ENCODE measurements at places on chromosomes 6 and 20. TPM values are rescaled to one million over a fixed set of nuclear protein-coding genes. Genes with fewer than 3 reads are reported as not detected.

EPHA7 gene
- total RNA-seq: 1.5 TPM

- no peak for DNase-seq
These were observed 444.3 kb upstream of the NRSN1 start for GRCh38 chr6:23681743-23682142.

DNA sequence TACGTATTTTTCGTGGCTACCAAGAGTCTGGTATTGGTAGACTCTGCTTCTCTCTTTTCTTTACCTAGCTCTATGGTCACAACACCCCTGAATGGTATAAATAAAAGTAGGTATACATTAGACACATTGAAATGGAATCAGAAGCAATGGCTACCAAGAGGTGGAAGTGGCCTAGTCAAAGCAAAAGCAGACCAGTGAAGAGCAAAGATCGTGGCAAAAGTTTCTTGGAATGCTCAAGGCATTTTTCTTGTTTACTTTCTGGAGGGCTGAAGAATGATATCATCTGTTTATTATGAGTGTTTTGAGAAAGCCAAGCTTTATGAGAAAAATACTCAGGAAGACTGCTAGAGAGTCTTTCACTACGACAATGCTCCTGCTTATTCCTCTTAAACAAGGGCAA is 28.6 kb upstream of the MOCS1 start:
- DNase-seq: no peak

GRCh38 chr6:56799989-56800388 is 154.9 kb upstream of the BEND6 start:
- no peak for DNase-seq

GRCh38 chr6:4258733-4259132 is 123.4 kb upstream of the ECI2 start:
- no peak for DNase-seq

CALHM4 gene
- total RNA-seq: not detected

GRCh38 chr6:14946753-14947152 is 299.1 kb upstream of the JARID2 start:
- no peak for DNase-seq

DNA sequence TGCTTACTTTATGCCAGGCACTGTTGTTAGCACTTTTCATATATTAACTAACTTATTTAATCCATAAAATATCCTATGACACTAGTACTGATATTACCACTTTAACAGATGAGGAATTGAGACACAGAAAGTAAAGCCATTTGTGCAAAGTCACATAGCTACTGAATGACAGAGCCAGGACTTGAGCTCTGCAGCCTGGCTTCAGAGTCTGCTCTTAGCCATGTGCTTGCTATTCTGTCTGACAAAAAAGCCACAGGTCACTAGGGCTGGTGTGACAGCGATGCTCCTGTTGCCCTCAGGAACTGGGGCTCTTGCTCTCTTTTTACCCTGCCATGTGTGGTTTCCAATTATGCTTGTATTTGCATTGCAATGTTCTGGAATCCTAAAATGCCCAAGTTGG is 44.7 kb upstream of the RNF8 start:
- no peak for DNase-seq

DNA sequence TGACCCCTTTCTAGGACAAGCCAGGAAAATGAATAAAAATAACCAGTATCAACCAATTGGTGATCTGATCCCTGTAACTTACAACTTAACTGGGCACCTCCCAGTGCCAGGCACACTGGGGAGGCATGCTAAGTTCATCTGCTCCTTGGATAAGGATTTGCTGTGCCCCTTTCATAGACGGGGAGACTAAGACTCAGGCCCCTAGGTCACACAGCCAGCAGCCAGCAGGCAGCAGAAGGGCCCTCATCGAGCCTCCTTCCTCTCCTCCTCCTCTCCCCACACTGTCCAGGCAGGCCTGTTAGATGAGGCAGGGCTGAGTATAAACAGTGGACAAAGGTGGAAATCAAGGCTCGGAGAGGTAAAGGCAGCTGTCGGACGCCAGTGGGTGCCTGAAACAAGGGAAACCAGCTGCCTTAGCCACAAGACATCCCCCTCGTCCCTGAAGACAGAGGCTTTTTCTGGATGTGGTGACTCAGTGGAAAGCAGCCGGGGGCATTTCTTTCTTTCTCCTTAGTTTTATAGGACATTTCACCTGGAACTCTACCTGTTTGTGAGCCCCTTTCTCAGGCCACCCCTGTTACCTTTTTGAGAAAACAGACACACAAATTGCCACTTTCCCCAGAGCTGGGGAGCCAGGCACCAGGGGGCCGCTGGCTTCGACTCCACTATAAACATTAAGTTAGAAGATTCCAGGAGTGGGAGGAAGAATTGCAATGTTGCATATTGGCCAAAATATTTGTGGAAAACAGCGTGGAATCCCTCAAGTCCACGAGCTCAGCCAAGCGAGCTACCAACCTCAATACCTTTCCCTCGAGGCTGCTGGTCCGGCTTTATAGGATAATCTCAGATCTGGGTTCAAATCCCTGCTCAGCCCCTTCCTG is 166.0 kb downstream of the PREX1 start:
- DNase-seq: no peak
